ENCODE measurements at places on chromosomes 5 and 9.
A peak's percentile ranks its signal among the peaks of the same experiment; 100 is the strongest.

DNA sequence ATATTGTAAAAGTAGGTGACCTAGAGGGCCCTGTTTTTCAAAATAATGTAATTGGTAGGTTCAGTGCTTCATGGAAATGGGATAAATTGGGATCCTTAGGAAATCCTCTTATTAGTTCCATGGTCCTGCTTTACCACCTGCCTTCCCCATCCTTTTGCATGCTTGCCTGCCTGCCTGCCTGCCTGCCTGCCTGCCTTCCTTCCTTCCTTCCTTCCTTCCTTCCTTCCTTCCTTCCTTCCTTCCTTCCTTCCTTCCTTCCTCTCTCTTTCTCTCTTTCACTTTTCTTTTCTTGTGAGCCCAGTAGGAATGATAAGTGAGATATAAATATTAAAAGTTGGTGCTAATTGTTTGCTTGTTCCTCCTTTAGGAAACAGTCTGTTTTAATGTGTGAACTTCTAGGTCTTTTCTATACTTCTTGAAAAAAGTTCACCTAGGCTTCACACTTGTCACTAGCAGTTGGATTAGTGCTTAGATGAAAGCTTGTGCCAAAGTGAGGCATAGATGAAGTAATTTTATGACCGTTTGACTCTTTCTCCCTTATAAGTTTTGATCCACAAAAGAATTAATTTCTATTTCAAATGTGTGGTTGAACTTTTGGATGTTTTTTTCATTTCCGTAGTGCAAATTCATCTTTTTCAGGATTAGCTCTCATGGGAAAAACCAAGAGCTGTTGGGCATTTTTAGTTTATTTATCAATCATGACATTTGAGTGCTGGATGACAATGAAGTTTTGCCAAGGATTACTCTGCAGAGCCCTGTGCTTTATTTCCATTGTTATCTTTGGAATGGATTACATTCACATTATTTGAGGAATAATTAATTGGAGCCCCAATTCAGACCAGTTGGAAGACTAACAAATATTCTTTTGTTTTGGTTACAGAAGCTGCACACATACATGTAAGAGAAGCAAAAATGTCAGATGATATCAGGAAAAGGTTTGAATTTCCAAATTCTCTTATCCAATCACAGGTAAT, 30.7 kb downstream of the FOCAD start:
- DNase-seq, result no peak

DNA sequence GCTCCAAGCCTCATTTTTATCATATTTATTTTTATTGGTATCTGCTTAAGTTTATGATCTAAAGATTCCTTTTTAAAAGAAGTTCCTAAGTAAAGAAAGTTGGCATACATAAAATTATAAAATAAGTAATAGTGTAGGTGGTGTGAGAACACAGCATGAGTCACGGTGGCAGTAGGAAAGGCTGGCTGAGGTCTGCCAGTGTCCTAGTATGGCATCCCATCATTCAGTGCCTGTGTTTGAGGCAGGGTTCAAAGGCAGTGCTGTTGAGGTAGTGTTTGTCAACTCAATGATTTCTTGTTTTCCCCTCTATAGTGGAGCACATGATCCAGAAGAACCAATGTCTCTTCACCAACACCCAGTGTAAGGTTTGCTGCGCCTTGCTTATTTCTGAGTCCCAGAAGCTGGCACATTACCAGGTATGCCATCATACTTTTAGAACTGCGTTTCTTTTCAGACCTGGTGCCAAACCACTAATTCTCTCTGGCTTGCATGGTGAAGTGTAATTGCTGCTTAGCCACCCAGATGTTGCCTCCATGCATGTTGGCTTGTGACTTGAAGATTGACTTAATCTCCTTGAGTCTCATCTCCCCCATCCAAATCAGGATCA, 18.4 kb downstream of the ZNF346 start:
- DNase-seq, result no peak

DNA sequence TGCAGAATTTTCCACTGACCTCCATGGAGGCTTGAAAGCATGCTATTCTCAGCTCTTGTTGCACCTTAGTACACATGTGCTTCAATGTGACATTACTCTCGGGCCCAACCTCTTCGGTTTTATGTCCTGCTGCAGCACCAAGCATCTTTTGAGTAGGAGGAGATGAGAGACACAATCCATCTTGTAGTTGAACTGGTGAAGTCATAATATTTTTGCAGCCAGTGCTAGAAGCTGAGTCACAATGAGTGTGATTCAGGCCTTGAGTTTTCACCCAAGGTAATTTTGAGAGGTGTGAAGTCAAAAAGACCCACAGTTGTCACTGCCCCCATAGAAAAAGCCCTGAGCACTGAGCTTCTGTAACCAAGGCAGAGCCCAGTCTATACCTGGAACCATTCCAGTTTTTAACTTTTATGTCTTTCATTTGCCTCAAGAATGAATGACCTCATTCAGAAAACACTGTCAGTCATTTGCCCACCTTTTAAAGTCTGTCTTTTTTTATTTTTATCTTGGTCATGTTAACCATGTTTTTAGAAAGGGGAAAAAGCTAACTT, 117.7 kb downstream of the ZNF462 start:
- DNase-seq, result no peak

- peak; percentile 62 for DNase-seq
Measured at GRCh38 chr5:170254056-170254455, 21.3 kb downstream of the C5orf58 start.

DNA sequence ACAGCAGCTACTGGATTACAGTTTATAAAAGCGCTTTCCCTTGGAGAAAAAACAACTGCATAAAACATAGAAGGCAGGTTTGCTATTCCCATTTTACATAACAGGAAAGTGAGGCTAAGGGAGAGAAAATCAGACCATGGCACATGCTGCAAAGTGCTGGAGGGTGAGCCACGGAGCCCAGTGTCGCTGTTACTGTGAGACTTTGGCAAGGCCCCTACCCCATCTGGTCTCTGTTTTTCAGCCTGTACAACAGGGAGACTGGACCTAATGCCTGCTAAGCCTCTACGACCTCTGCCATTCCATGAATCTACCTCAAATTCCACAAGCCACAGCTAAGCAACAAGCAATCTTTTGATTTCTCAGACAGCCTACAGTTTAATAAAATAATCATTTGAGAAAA, 139.2 kb downstream of the GABBR2 start:
- DNase-seq, result no peak

- DNase-seq, result no peak
Measured at GRCh38 chr5:133114933-133115310, 63.1 kb downstream of the HSPA4 start.

DNA sequence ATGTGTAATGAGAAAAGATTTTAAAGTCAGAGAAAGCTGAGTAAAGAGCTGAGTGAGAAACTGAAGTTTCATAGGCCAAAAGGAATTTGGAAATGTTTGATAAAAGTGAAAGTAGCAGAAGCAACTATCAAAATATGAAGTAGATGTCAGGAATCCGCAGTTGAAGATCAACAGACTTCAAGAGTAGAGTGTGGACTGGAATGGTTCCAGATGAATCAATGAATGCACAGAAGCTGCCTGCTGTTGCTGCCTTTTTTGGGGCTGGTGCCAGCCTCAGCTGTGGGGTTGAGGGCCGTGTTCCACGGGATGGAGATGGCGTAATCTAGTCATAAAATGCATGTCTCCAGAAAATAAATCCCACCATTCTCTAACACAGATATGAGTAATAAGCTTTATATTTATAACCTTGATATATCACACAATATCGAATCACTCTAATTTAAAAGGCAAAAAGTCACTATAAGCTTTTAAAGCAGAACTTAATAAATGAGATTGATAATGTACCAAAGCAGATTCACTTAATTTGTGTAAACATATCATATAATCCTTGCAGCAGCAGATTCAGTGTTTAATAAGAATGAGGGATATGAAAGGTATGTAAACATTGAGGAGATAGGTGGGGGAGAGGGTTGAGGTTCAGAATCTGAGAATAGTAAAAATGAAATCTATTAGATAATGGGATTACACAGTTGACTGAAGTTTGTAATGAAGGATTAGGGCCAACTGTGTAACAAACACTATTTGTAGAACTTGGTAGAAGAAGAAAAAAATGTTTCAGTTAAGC, 652.3 kb upstream of the FTMT start:
- no peak for DNase-seq

DNA sequence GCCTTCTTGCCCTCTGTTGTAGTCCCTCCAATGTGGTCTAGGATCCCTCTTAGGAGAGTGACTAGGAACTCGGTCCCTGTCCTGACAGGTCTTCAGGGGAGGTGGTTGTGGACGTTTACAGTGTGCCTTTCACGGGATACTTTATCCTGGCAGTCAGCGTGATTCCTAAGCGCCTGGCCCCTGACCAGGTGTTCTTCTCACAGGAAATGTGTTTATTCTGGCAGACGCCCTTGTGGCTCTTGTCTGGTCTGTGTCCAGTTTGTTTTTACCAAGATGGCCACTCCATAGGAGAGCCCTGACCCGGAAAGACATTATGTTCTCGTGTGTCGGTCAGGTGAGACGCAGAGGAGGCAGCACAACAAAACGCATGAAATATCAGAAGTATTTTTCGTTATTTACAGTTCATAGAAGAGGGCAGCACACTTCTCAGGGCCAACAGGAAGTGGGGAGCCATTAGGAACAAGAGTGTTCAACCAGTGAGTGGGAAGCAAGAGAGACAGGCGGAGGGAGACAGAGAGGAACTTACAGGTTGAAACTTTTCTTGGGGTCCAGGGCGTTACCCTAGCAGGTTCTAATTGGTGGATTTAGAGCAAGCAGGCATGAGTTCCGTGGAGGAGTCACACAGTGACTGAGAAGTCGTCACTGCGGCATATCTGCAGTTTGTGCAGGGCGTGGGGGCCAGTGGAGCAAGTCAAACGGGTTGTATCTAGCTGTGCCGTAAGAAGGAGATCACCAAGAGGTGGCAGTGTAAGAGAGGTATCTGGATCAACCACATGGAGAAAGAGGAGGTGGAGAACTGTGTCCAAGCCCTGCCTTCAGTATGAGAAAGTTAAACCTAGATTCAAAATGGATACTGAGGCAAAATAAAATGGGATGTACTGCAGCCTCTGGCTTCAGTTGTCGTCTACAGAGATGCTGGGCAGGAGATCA, 412.9 kb downstream of the ZSWIM6 start:
- DNase-seq, result no peak

- DNase-seq, result no peak
Measured at GRCh38 chr9:87766697-87767096, 40.8 kb downstream of the CTSL start.

DNA sequence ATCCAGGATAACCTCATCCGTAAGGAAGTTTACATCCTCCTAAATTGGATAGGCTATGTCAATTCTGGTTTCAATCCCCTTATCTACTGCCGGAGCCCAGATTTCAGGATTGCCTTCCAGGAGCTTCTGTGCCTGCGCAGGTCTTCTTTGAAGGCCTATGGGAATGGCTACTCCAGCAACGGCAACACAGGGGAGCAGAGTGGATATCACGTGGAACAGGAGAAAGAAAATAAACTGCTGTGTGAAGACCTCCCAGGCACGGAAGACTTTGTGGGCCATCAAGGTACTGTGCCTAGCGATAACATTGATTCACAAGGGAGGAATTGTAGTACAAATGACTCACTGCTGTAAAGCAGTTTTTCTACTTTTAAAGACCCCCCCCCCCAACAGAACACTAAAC, 1.3 kb downstream of the ADRB2 start:
- DNase-seq, result no peak

DNA sequence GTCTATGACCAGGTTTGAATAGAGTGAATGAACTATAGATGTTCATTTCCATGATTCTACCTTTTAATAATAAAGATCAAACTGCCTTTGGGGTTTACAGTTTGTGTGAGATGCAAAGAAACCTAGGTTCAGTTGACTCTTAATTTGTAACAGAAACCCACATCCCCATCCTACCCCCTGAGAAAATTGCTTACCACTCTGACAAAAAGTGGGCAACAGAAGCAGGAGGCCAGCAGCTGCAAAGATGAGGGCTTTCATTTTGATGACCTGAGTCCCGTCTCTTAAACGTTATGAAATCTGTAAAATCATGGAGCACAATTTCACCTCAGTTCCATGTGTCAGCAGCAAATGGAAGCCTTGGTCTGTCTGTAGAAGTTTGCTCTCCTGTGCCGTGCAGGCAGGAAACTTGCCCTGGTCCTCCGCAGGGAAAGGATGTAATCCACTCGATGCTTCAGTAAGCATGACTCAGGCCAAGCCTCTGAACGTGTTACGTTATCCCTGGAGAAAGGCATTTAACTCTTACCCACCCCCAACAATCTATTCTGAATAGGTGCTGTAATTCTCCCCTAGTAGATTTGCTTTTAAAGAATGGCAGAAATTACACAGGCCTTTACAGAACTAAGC, at the start of gene F2RL2:
F2RL2 (minus strand) TSS at position 431 of the 624 bp plus-strand sequence; CDS start at position 258, 173 bp downstream.
- DNase-seq, result no peak

DNA sequence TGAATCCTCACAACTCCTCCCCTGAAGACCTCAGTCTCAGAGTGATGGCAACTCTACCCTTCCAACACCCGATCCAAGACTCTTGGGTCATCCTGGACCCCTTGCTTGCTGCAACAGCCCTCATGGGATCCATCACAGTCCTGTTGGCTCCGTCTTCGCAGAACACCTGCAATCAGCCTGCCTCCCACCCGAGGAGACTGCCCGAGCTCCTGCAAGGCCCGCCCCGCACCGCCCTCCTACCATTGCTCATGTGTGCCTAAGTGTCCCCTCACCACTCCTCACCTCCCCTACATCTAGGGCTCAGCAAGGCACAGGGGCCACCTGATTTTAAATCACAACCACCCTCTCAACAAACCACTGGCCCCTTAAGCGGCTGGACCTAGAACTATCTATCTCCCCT, 5.3 kb downstream of the SEMA4D start:
- no peak for DNase-seq

DNA sequence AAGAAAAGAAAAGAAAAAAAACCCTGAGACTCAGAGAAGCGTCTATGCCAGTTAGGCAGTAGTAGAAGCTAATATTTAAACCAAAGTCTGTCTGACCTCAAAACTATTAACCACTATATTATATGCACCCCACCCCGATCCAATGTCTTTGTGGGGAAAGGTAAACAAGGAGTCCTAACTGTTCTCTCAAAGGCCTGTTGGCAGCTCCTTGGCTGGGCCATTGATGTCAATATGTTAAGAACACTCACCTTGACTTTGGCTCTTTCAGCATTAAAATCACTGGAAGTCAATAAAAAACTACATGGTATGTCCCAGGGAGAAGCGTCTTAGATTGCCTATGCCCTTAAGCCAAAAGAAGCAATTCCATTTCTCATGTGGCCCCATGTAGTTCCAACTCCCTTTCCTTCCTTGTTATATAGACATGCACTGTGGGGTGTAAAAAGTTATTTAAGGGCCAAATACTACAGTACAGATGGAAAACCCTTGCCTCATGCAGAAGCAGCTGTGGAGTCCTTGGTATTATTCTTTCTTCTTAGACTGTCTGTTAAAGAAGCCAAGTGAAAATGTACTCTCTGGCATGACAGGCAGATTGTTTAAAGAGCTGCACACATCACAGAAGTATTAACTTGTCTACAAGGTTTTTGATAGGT, 308.6 kb upstream of the RPS23 start:
- DNase-seq, result no peak

GRCh38 chr5:31486441-31486840, 45.5 kb downstream of the DROSHA start:
- DNase-seq, result no peak

GRCh38 chr9:131739133-131739958, 530 bp downstream of the RAPGEF1 start:
- peak; percentile 42 for DNase-seq

DNA sequence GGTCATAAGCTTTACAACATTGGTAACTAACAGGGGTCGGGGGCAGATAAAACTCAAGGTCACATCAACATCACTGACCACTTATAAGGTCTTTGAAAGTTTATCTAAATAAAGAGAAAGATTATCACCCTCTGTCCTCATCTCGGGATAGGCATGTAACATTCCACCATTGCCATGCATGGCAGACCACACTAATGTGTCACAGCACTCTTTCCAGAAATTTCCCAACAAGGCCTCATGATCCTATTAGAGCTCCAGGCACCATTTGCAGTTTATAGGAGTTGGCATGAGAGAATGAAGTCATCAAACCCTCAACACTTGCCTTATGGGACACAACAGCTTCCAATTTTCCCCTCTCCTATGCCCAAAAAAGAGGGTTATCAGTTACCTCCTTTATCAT, 31.9 kb upstream of the ZNF622 start:
- DNase-seq, result no peak
